ENCODE measurements at places on chromosomes 3 and 15.

- no peak for DNase-seq
Measured at GRCh38 chr3:167110901-167111300, 269.2 kb downstream of the ZBBX start.

DNA sequence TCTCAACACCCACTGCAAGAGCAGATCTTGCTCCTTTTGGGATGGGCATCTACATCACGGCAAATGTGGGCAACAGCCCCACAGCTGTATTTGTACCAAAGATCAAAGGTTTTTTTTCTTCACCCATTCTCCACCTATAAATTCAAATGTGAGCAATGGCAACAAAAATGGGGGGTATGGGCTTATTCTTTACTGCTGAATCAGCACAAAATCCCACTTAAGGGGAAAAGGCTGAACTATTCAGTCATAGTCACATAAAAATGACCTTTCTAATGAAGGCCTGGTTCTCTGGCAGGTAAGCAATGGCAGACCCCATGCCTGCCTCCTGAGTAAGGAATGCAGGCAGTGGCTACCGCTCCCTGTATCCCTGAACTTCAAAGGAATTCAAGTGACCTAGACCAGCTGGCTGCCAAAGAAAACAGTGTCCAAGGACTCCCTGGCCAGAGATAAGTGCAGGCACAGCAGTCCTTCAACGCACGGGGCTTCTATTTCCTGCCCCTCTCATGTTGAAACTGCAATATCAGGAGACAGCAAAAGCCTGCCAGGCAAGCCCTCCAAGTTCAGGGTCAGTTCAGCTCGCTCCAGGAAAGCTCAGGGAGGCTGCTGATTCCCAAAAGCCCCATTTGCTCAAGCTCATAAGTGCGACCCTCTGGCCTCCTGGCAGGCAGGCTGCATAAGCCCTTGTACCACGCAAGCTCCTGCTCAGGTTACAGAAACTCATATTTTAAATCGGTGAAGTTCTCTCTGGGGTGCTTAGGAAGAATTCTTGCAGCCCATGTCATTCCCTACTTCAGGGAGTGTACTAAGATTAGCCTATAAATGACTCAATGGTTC is 134.1 kb downstream of the PDZRN3 start:
- DNase-seq, result no peak

DNA sequence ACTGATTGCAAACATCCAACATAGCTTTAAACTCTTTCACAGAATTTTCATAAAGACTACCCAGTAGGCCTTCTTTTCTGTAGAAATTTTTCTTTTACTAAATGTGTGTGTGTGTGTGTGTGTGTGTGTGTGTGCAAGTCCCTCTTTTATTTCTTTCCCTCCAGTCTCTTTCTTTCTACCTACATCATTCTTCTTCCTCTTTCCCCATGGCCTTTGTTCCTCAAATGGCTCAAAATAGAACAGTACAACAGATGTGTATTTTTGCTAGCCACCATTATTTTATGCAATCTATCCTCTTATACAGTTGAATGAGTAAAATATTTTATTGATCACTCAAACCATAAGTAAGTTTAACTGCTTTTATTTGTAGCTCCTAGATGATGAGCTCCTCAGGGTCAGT is 76.4 kb downstream of the USF3 start:
- no peak for DNase-seq

DNA sequence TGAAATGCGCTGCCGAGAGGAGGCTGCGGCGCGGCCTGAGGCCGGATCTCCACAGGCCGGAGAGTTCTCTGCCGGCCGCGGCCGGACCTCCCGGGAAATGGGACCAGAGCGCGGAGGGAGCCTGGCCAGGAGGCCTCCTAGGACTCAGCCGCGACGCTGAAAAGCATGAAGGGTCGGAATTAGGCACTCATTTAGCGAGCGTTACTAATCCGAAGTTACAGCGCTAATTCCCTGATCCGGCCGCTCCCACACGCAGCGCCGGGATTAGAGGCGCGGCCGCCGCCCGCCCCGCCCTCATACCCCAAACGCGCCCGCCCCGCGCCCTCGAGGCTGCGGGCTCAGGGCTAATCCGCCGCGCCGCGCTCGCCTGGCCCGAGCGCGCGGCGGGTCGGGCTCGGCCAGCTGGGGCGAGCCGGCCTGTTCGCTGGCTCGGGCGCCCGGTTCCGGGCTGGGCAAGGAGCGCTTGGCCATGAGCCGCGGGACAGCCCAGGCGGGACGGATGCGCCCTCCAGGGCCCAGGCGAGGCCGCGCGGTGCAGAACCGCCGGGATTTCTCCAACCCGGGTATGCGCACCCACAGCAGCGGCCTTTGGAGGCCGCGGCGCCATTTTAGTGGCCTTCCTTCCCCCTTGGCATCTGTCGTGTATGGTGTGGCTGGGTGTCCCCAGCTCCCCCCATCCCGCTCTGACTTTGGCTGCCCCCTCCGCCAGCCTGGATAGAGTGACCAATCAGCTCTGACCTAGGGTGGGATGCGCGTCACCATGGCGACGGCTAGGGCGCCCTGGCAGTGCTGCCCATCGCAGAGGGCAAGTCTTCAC is 36.8 kb upstream of the POLG start:
- no peak for DNase-seq

DNA sequence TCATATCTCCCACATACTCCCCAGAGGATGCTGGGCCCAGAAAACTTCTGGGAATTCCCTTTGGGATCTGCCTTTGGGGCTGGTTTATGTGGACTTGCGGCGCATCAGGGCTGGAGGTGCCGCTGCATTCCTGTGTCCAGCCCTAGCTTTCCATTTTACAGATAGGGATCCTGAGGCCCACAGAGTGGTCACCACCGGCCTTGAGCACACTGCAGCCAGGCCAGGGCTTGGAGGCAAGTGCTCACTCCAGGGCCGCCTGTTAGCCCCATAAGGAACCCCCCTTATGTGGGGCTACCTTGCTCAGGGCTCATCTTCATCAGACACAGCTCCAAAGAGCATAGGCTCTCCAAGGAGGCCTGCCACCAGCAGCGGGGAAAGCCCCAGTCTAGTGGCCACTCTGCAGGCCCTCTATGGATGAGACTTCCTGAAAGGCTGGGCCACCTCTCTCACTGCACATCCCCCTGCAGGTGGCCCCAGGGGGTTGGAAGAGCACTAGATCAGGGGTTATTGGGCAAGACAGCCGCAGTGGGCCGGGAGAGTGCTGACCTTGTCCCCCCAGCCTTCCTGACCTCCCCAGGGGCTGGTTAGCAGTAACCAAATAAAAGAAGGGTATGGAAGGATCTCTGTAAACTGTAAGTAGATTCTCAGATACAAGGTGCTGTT is 9.2 kb upstream of the ATP2B2 start:
- DNase-seq, result no peak

DNA sequence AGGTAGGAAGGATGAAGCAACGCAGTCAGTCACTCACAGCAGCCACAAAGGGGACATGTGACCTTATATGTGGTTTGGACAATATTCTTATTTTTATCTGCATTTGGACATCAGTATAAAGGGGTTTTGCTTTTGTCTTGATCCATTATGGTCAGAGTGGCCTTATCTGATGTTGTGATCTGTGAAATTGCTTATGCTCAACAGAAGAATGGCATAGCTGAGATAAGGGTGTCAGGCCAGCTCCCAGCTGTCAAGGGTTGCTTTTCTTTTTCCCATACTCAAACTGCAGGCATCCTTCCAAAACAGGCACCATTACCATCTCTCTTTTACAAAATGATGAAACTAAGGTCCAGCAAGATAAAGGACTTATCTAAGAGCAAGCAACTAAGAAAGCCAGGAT is 28.1 kb downstream of the DCLK3 start:
- no peak for DNase-seq

GRCh38 chr3:37554364-37554763 is 307.3 kb upstream of the CTDSPL start:
- DNase-seq, result no peak

DNA sequence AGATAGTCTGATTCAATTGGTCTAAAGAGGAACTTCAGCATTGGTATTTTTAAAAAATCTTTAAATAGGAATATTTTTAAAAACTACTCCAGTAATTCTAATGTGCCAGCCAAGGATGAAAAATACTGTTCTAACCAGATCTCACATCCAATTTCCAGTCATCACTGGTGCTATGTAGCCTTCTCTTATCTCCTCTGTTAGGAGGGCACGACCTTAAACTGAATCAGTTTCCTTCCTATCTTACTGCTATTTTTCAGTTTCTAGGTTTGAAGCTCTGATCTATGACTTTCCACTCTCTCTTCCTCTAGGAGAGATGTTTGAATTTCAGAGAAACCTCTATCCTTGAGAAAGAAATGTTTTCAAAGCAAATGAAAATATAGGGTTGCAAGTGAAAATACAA is 31.9 kb downstream of the HAPLN3 start:
- DNase-seq, result no peak

All from stimulated activated naive CD8-positive, alpha-beta T cell treated with anti-CD3 and anti-CD28 coated beads, Interleukin-15, Interleukin-2, amounts not matched to agents 100 U/mL and 50 U/mL, for 24 hours (primary cell).